Mammary microvascular endothelial cell (primary cell): ENCODE measurements at places on chromosomes 3 and 15. TPM values are rescaled to one million over a fixed set of nuclear protein-coding genes. Genes with fewer than 3 reads are reported as not detected.

The SST gene
- total RNA-seq = not detected in 2 replicates

The COMMD4 gene
- 112 and 117 TPM in 2 replicates for total RNA-seq

The NOX5 gene
- not detected in 2 replicates for total RNA-seq

The TNK2 gene
- 14.3 and 19.7 TPM in 2 replicates for total RNA-seq

The ITIH1 gene
- total RNA-seq = not detected in 2 replicates

The TMEM158 gene
- total RNA-seq = 3.3 and 3.5 TPM in 2 replicates

The FAM3D gene
- not detected in 2 replicates for total RNA-seq

The ALS2CL gene
- 9.8 and 11.2 TPM in 2 replicates for total RNA-seq

The IQCH gene
- total RNA-seq = 1.1 and 1.7 TPM in 2 replicates

The IQCF5 gene
- not detected in 2 replicates for total RNA-seq

The PRICKLE2 gene
- 0.84 and 1.9 TPM in 2 replicates for total RNA-seq

The SLC9C1 gene
- not detected in 2 replicates for total RNA-seq

The CHRD gene
- 0.07 and 1.7 TPM in 2 replicates for total RNA-seq

The ZDHHC19 gene
- not detected in 2 replicates for total RNA-seq

The LNP1 gene
- total RNA-seq = 0.69 and 1.2 TPM in 2 replicates

The MAPKAPK3 gene
- total RNA-seq = 23.4 and 33.9 TPM in 2 replicates

The ZNF662 gene
- total RNA-seq = 1.00 and 1.1 TPM in 2 replicates

The FGF12 gene
- 6.9 and 7.3 TPM in 2 replicates for total RNA-seq

The CCR5 gene
- total RNA-seq = not detected in 2 replicates

The MASP1 gene
- total RNA-seq = 0.13 TPM in 1 of 2 replicates, not detected in the other

The PEAK1 gene
- 31.2 and 37.2 TPM in 2 replicates for total RNA-seq

The RASGRP1 gene
- under 0.01 and 0.05 TPM in 2 replicates for total RNA-seq

The ABHD14A gene
- total RNA-seq = 10.8 and 17.0 TPM in 2 replicates
